ENCODE measurements at places on chromosomes 7 and 10.

GRCh38 chr7:41885748-41886147, 182.9 kb upstream of the INHBA start:
- no peak for DNase-seq

- DNase-seq = no peak
Measured at GRCh38 chr7:50723888-50724287, 58.8 kb downstream of the GRB10 start.

DNA sequence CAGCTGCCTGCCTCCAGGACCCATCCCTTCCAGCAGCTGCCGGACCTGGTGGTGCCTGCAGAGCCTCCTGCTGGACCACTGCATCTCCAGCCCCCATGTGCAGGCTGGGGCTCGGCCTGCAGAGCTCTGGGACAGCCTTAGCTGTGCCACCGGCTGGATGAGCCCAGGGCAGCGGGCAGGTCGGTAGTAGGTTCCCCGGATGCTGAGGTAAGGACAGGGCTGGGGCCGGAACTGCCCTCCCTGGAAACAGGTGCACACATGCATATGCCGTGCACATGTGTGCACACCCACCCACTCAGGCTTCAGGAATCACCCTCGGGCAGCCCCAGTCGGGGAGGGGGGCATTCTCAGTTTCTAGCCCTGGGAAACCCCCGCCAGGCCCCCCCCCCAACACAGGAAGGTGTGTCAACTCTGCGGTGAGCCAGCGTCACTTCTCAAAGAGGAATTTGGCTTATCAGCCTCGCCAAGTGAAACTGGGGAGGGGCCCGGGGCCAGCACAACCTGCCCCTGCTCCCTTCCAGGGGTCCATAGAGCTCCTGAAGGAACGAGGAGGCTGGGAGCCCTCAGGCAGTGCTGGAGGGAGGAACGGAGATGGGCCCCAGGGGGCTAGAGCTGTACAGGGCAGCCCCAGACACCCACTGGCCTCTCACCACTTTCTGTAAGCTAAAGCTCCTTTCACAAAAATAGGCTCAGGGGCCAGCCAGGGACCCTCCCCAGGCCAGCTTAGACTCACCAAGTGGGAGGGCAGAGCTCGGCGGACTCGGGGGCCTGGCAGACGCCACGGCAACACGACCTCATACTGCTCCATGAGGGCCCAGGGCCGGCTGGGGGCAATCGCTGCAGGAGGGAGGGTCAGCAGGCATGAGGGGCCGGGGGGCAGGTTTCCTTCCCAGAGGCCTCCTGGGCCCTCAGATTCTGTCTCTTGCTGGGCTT, 1.7 kb downstream of the ADAM8 start:
- DNase-seq = no peak

DNA sequence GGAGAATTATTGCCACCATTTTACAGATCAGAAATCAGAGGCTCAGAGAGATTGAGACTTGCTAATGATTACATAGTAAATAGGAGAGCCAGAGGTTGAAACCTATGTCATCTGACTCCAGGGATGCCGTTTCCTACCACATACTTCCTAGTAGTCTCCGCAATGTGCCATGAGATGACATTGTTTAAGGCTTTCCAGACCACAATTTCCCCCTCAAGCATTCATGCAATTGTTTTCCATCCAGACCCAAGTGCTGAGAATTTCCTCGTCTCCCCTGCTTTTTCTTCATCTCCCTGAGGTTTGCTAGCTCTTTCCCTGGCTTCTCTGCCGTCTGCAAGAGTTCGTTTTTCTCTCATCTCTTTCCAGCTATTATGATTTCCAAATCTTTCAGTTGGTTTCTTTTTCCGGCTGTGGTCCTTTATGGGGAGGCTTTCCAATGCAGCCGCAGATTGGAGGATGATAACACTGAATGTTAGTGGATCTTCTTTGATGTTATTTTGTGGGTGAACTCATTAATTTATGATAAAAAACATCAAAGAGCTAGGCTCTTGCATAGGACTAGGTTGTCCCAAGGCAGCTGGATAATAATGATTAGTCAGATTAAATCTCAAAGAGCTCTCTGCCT, 6.9 kb upstream of the GOLGA7B start:
- no peak for DNase-seq

DNA sequence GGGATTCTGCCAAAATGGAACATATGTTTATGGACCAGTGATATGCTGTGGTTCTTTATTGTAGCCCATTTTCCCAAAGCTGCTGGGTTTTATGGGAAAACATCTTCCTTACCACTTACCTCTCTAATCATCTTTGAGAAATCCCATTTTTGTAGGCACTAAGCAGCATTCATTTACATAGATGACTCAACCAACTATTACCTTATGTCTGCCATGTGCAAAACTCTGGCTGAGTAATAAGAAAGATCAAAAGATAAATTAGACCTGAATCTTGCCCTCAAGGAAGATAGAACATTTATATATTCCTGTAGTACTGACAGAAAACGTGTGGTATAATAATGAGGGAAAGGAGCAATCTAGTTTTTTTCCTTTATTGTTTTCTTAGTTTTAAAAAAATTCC, 24.3 kb downstream of the CBLL1 start:
- no peak for DNase-seq

- no peak for DNase-seq
Measured at GRCh38 chr10:109308971-109309370, 614.3 kb downstream of the XPNPEP1 start.

DNA sequence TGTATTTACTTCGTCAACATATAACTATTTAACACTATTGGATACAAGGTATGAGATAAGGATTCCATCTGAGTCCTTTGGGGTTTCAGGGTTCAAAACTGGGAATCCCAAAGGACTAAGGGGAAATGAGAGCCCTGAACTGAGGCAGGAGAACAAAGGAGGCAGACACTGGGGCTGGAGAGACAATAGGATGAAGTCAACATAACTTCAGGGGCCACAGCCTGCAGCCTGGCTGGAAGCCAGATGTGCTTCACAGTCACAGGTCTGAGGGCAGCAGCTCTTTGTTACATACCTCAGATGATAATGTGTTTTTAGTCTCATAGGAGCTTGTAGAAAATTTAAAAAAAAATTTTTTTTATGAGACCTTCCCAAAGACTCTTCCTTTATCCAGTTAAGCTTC, 73.3 kb downstream of the NRF1 start:
- DNase-seq = no peak

- peak; percentile 31 for DNase-seq
Measured at GRCh38 chr7:131057015-131057793, 270.5 kb upstream of the MKLN1 start.

DNA sequence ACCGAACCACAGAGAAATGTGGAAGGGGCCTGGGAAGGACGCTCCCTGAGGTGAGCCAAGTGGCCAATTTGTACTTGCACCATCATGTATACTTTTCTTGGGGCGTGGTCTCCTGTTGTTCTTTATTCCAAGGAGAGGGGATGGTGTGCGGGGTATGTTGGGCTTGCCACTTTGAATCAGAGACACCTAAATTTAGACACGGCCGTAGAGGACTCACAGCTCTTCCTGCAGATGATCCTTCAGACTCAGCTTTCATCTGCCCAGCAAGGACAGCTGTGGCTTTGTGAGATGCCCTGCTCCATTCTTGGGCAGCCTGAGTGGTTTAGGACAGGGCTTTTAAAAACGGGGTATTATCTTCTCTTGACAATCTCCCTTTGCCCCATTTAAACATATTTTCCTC, 473.2 kb downstream of the REEP3 start:
- DNase-seq = no peak

GRCh38 chr10:126387931-126388911, at the start of gene ADAM12:
ADAM12 (minus strand) TSS chr10:126388477; CDS start chr10:126388145, 332 bp downstream.
- DNase-seq = peak; percentile 70

DNA sequence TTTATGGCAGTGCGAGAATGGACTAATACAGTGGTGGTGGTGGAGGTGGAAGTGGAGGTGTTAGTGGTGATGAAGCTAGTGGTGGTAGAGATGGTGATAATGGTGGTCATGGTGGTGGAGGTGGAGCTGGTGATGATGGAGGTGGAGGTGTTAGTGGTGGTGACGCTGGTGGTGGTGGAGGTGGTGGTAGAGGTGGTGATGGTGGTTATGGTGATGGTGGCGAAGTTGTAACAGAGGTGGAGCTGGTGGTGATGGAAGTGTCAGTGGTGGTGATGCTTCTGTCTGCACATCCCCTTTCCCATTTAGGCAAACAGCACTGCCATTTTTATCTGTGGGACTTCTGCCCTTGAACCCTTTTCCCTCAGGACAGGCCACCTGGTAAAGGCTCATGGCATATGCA, 7.4 kb upstream of the PTPRN2 start:
- no peak for DNase-seq

DNA sequence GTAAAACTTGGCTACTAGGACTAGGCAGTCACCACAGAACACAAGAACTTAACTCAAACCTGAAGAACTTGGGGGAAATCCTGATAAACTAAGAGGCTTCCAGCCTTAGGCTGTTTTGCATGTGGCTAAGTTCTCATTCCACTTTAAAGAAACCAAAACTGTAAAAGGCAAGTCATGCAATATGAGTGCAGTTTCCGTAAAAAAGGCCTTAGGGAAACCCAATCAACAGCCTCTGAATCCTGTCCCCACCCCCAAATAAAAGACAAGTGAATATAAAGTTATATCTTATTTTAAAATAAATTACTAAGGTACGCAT, 95.1 kb downstream of the USP6NL start:
- DNase-seq = no peak

- no peak for DNase-seq
Measured at GRCh38 chr7:1666823-1667565, 3.1 kb upstream of the ELFN1 start.

DNA sequence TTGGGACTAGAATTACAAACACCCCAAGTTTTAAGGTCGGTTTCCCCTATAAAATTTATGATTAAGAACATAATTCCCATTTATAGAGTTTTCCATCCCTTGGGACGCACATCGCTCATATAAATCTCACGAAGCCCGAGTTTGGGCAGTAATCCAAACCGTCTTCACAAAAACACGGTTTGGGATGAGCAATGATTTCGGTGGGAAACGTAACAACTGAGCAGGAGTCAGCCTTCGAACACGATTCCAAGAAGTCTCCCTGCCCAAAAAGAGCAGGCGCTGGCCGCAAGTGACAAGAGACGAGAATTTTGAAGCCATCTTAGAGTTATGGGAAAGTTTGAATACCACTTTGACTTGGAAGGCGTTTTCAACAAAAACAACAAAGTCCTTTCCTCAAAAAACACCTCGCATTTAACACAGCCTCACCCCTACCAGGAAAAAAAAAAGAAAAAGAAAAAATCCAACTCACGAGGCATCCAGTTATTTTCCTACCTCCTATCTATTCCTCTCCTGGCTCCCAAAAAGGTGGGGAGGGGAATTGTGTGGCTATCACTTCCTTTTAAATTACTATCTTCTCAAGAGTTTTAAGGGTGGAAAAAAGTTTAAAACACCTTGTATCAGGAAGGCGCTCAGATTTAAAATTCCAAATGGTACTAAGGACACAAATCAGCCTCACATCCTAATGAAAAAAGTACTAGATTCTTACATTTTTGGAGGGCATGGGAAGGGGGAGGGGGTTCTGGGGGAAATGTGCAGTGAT, 1.6 kb downstream of the SEPHS1 start:
- DNase-seq = peak; percentile 61

- no peak for DNase-seq
Measured at GRCh38 chr10:119201233-119201632, 6.1 kb upstream of the GRK5 start.

DNA sequence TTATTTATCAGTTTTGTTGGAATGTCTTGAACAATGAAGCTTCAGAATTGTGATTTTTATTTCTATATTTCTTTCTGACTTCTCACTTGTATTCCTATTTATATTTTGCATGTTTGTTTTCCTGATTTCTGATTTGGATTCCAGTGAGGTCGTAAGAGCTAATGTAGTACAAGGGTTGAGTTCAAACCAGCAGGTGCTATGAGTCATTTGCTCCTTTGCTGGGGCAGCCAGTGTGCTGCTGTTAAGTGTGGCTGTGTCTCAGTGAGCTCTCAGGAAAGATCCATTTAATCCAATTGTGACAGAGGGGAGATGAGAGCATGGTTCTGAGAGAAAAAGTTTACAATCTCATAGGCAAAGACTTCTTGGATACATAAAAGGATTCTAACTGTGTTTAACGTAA, 48.6 kb downstream of the MCU start:
- DNase-seq = no peak

DNA sequence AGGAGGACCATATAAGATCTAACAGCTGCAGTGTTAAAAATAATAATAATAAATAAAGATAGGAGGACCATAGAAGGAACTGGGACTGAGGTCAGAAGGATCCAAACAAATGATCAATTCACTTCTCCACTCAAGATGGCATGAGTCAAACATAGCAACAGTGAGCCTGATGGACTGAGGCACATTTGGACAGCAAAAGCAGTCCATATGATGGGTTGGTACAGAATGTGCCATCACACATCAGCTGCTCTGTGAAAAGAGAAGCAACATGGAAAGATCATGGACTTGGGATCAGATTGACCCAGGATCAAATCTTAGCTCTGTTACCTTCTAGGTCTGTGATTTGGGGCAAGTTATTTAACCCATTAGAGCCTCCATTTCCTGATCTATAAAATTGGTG, 188.9 kb upstream of the KMT2E start:
- DNase-seq = no peak

DNA sequence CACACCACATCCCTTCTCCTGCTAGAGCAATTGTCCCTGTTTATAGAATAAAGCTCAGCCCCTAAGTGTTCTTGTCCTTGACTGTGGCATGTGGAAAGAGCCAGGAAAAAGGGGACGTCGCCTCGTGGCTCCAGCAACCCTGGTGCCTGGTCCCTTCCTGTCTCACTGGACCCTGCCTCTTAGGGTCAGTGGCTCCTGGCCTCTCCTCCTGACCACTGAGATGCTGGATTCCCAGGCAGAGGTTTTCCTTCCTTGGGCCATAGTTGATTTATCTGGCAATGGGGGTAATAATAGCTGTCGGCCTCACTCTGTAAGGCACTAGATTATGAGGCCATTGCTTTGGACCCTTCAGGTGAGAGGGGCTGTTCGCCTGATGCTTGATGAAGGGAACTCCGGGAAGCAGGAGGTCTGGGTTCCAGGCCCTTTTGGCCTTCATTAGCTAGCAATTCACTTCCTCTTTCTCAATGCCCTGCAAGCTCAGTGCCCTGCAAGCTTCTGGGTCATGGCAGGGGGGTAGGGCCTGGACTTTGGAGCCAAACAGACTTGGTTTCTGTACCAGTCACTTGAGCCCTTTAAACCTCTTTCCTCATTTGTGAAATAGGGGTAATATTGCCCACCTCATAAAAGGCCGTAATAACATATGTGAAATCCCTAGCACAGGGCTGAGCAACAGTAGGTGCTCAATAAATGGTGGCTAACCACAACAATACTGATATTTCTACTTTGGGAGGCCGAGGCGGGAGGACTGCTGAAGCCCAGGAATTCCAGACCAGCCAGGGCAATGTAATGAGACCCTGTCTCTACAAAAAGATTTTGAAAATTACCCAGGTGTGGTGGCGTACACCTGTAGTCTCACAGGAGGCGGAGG, 1.1 kb downstream of the ASL start:
- DNase-seq = no peak
